ENCODE measurements at places on chromosomes 6 and 20.

GRCh38 chr20:836190-836589 is 2.7 kb downstream of the FAM110A start:
- no peak for DNase-seq

DNA sequence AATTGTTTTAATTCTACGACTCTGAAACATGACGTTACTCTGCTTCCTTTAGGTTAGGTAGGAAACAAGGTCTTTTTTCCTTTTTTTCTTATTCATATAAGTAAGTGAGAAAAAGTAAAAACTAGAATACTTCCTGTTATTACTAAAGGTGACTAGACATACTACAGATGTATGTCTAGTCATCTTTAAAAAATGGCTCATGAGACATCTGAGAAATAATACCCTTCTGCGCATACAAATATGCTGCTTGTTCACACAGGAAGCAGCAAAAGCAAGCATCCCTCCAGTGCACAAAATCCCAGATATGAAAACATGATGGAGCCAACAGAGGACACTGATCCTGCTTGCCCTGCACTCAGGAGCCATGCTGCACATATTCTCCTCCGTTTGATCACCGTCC is 699.1 kb downstream of the EPM2A start:
- DNase-seq = no peak

DNA sequence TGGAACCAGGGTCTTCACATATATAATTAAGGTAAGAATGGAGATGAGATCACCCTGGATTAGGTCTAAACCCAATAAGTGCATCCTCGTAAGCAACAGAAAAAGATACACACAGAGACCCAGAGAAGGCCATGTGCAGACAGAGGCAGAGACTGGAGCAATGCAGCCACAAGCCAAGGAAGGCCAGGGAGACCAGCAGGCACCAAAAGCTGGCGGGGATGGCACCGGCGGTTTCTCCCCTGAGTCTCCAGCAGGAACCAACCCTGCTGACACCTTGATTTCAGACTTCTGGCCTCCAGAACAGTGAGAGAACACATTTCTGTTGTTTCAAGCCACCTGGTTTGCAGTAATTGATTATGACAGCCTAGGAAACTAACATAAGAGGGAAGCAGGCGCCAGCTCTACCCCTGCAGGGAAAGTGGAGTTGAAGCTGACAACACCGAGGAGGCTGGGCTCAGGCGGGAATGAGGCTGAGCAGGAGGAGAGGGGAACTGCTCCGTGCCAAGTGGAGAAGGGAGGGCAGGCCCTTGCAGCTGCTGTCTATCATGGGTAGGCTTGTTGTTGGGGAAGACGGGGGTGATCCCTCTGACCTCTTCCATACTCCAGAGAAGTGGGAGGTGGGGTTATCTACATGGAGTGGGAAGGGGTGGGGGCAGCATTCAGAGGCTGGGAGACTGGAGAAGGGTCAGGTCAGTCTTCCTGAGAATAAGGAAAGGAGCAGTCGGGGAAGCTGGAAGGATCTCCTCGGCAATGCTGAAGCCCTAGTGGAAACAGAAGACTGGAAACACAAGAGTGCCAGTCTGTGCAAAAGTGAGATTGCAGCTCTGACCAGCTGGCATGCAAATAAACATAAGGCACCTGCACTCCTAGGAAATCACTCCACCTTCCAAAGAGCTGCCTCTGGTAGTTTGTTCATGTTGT is 72.7 kb downstream of the NFATC2 start:
- peak; percentile 59 for DNase-seq

DNA sequence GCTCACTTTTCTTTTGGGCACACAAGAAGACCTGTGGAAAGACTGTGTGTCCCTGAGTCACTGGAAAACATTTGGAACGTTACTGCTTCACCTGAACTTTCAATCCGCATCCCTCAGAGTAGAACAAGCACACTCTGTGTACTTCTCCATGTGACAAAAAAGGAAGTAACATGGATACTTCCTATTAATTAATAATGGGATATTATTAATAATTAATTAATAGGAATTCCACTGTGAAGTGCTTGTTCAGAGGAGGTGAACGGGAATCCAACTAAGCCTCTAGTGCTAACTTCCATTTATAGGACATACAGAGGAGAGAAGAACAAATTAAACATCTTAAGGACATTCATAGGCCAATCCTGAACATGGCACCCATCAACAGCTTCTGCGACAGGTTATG is 407.8 kb downstream of the SYNE1 start:
- no peak for DNase-seq

DNA sequence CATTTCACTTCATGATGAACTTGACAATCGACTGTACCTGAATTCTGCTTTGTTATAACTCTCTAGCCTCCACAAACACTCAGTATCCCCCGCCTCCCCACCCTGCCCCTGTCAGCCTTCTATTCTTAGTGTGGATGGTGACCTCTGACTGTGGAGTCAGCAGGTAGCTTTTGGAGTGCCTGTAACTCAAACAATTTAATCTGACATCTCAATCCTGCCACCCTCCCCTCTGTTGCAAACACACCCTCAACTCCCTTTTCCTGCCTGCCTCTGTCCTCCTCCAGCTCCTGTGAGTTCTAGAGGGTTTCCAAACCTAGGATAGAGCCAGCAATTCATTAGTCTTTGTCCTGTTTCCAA is 20.3 kb downstream of the DAAM2 start:
- no peak for DNase-seq

- DNase-seq = peak; percentile 45
Measured at GRCh38 chr6:56802584-56802983, 152.3 kb upstream of the BEND6 start.

DNA sequence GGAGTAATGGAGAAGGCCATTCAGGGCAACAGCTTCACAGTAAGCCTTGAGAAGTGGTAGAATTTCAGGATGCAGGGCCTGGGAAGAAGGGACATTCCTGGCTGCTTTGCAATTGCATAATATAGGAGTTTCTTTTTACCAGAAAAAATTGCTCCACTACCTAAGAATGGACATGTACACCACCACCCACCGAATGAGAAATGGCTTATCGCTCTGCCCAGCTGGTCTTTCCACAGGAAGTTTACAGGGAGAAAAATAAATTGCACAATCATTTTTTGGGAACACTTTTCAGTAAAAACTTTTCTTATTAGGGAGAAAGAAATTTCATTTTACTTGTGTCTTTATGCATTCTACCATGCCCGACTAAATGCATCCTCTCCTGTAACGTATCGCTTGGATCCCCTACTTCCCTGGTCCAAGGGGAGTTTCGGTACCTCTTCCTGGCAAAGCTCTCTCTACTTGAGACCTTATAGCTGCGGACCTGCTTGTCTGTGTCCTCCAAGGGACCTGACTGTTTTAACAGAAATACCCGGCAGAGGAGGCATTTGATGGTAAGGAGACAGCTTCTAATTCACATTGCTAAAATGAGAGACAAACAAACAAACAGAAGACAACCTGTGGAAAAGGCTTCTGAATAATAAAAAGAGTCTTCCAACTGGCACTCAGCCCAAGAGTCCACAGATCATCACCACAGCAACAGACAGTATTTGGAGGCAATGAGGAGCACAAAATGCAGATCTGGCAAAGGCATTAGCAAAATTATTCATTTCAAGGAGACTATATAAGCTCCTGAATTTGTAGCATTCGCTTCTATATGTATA is 54.2 kb downstream of the MAP3K5 start:
- no peak for DNase-seq

DNA sequence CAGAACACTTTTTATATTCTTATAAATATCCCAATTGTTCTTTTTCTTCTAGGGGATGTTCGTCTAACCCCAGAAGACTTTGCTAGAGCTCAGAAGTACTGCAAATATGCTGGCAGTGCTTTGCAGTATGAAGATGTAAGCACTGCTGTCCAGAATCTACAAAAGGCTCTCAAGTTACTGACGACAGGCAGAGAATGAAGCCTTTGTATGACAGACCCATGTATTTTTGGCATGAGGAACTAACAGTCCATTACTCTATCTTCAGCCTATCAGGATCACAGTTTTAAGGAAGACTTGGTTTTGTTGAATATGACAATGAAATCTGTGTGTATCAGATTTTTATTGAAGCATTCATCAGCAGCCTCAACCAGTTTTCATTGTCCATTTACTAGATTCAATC is 71.4 kb downstream of the VTA1 start:
- no peak for DNase-seq

DNA sequence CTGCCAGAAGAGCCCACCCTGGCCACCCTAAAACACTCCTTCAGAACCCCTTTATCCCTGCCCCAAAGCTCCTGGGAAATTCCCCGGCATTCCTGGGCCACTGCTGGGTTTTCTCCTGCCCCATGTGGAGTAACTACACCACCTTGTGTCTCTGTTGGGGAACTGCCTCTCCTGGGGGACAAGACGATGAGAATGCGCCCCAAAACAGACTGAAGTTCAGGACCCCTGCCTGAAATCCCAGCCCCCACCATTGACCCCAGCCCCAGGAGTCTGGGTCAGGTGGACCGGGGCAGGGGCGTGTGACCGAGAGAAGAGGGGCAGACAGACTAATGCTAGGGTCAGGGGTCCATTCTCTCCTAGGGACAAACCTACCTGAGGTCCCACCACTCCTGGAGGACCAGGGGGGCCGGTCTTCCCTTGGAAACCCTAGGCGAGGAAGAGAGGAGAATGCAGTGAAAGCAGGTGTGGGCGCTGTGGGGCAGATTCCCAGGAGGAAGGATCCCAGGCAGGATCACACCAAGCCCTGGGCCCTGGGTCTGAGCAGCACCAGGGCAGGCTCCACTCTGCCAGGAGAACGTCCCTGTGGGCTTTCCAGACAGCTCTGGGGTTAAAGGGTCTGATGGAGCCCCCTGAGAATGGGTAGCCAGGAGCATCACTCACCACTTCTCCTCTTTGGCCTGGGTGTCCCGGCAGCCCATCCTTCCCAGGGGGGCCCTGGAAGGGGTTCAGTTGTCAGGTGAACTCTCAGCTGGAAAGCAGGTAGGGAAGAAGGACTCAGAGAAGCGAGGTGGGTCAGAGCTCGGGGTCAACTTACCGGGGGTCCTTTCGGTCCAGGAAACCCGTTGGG is 19.4 kb downstream of the COL11A2 start:
- no peak for DNase-seq

- DNase-seq = no peak
Measured at GRCh38 chr6:118869894-118870589, 23.9 kb upstream of the ASF1A start.

DNA sequence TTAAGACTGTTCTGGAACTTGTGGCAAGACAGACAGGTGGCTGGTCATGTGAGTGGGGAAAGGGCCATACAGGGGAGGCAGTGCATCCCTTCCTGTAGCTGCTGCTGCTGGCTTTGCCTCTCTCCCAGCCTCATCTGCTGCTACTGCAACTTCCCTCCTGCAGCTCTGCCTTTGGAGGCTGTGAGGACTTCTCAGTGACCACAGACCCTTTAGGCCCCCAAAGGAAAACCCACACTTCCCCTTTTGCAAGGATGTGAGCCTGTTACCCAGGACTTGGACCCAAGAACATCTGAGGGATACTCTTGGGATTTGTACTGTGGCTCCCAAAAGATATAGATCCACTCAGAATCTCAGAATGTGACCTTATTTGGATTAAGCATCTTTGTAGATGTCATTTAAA is 91.0 kb downstream of the TMEM170B start:
- no peak for DNase-seq
